A549 treated with GW870086 at 1 μM for 4 hours (cell line): ENCODE measurements at places on chromosomes 12 and 14. TPM values are rescaled to one million over a fixed set of nuclear protein-coding genes. Genes with fewer than 3 reads are reported as not detected.

Gene CD163
- total RNA-seq = 0.12 to 0.15 TPM in 2 of 5 replicates, not detected in the others

Gene MYG1
- 73.5 to 107 TPM (median 90.2 TPM) in 5 replicates for total RNA-seq

Gene CCDC197
- not detected in 5 replicates for total RNA-seq

Gene PSMA3
- total RNA-seq = 187 to 260 TPM (median 201 TPM) in 5 replicates
